ENCODE measurements at places on chromosomes 4 and X. TPM values are rescaled to one million over a fixed set of nuclear protein-coding genes. Genes with fewer than 3 reads are reported as not detected.

The CLDN22 gene
- total RNA-seq = not detected

The NFKB1 gene
- total RNA-seq = 37.6 TPM

The NALF2 gene
- total RNA-seq = 4.0 TPM

The UBQLN2 gene
- total RNA-seq = 6.9 TPM

The FGF13 gene
- total RNA-seq = 0.84 TPM

The IL1RAPL1 gene
- not detected for total RNA-seq

The CNKSR2 gene
- not detected for total RNA-seq

The CXCL13 gene
- not detected for total RNA-seq

Data from HepG2 (cell line).